ENCODE measurements at places on chromosomes 13 and 19.

DNA sequence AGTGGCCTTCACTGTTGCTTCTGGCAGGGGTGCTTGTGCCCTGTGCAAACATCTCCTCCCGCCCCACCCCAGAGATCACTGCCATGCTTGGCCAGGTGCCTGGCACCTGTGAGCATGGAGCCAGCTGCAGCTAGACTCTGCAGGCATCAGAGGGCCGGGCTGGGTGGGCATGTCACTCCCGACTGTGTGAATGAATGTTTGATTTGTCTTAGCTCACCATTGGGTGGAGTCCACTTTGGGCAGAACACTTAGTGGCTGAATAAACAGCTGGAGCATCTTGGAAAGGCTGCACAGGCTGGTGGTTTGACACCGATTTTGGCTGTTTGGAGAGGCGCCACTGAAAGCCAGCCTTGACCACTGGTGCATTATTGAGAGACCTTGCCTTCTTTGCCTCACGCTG, 267.3 kb downstream of the DLEU7 start:
- DNase-seq = no peak

- DNase-seq = no peak
Measured at GRCh38 chr19:33472691-33473652, 48.6 kb downstream of the PEPD start.

DNA sequence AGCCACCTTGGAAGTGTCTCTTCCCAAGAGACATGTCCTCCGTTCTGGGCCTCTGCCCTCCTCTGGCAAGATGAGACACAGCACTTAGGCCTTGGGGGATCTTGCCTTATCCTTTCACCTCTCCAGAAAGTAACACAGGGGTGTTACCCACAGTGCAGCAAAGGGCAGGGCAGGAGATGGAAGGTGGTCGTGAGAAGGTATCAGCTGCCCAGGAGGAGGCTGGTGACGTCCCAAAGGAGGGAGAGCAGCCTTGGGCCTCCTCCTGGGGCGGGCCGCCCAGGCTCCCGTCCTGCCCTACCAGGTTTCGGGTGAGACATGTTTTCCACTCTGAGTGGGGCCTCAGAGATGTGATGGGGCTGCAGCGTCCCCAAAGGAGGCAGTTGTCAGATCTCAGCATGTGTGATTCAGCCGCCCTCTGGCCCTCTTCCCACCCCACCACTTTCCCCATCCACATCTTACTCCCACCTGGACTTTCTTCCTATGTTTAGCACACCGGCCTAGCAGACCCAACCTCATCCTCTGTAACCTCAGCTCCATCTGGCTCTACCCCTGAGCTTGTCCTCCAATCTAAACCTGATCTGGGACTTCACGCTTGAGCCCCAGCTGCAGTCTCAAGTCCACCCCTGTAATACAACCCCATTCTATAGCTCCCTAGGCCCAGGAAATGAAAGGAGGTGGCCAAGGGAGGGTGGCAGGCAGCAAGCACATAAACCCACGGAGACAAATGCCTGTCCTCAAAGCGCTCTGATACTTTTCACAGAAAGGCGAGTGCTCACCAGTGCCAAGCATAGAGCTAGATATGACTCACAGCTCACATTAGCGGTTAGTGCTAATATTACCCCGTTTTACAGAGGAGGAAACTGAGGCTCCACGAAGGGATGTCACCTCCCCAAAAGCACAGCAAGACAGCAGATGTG, 9.3 kb downstream of the POU2F2 start:
- DNase-seq = no peak

DNA sequence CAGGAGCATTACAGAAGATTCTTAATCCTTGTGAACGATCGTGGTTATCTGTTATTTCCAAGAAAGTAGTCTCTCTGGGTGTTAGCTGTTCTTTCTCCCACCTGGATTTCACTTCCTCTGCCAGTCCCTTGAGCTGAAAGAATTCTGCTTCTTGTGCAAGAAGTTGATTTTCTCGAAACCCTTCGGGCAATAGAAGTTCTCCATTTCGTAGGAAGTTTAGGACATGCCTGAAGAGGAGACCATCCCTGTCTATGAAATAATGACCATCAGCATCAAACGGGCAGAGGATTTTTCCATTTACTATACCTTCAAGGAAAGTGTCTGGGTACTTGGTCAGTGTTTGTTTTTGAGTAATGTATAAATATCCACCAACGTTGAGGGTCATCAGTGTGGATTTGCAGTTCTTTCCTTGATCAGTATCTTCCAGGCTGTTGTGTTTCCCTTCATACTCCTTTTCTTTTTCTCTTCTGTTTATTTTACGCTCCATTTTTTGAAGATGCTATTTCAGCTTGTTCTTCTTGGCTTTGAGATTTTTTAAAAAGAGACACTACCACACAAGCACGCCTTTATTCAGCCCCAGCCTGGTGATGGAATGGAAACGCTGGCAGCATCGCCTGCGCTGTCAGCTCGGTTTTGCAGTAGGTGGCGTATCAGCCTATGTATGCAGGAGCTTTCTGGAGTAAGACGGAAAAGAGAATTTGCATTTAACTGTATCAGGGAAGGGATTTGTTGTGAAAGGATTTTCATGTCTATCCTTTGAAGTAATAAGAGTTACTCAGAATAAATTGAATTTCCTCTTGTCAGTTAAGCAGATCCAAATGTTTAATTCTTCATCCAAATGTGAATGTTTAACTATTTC, 6.5 kb downstream of the KCTD4 start:
- no peak for DNase-seq
